ENCODE measurements at places on chromosomes 5 and 9.

GRCh38 chr5:7087719-7088297, 308.1 kb upstream of the ADCY2 start:
- DNase-seq, result no peak

DNA sequence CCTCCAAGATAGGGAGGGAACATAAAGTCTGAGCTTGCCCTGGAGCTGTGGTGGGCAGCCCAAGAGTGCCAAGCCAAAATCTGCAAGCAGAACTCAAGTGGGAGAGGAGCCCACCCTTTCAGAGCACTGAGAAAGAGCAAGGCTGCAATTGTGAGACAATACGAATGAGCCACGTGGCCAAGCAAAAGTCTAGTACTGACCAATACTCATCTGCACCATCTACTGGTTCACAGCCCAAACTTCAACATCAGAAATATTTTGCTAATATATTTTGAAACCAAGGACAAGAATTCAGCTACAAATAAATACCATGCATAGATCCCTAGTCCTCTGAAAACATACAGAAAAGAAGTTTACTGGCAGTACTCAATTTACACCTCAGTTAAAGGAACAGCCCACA, 696.2 kb upstream of the COX7C start:
- no peak for DNase-seq

GRCh38 chr5:155460501-155460931, 447.0 kb downstream of the KIF4B start:
- DNase-seq, result no peak

GRCh38 chr9:80156756-80157472, 585.1 kb downstream of the TLE4 start:
- DNase-seq, result no peak

DNA sequence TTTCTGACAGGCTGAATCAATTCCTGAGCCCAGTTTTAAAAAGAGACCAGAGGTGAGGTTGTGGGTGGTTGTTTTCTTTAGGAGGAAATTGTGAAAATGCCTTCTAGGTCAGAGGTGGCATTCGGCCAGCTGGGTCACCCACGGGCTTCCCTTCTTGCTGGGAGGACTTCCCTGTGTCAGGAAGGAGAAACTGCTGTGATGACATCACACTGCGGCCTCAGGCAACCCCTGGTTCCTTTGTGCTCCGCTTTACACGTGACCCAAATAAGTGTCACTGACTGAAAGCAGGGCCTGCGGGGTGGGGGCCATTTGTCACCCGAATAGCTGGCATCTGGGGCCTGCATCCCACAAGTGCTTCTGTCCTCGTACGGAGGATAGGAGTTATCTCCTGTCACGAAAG, 39.7 kb downstream of the FABP6 start:
- DNase-seq, result peak; percentile 61

DNA sequence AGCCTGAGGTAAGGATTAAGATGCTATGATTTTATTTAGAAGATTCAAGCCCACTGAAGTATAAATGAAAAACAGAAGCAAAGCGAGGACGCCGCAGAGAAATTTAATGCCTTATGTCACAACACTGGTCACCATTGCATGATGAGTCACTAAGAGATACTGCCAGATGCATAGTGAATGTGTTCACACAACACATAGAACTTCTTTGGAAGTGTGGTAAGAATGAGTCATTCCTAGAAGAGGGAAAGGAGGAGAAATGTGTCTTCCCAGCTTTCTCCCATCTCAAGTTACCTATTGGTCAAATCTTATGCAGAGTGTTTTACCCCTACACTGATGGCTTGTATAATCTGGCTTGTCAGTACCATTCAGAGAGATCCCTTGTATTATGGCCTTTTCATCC, 465.3 kb upstream of the ARRDC3 start:
- DNase-seq, result no peak

Data from putamen (tissue), 1 donor.